Adipocyte (in vitro differentiated cells): ENCODE measurements at places on chromosomes 2 and 18.

DNA sequence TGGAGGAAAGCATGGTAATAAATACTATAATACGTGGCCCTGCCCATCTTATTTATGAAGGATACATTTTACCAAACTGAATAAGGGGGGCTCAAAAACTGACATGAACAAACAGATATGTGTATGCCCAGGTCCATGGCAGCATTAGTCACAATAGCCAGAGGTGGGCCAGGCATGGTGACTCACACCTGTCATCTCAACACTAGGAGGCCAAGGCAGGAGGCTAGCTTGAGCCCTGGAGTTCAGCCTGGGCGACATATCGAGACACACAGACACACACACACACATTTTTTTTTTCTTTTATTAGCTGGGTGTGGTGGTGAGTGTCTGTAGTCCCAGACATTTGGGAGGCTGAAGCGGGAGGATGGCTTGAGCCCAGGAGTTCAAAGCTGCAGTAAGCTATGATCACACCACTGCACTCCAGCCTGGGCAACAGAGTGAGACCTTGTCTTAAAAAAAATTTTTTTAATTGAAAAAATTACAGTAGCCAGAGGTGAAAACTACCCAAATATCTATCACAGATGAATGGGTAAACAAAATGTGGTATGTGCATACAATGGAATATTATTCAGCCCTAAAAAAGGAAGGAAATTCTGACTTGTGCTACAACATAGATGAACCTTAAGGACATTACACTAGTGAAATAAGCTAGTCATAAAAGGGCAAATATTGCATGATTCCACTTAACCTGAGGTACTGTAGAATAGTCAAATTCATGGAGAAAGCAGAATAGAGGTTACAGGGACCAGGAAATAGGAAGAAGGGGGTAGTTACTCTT, 8.0 kb downstream of the ATP8B1 start:
- DNase-seq, result no peak

GRCh38 chr2:231613663-231614558, 21.2 kb downstream of the TEX44 start:
- DNase-seq, result peak; percentile 88

DNA sequence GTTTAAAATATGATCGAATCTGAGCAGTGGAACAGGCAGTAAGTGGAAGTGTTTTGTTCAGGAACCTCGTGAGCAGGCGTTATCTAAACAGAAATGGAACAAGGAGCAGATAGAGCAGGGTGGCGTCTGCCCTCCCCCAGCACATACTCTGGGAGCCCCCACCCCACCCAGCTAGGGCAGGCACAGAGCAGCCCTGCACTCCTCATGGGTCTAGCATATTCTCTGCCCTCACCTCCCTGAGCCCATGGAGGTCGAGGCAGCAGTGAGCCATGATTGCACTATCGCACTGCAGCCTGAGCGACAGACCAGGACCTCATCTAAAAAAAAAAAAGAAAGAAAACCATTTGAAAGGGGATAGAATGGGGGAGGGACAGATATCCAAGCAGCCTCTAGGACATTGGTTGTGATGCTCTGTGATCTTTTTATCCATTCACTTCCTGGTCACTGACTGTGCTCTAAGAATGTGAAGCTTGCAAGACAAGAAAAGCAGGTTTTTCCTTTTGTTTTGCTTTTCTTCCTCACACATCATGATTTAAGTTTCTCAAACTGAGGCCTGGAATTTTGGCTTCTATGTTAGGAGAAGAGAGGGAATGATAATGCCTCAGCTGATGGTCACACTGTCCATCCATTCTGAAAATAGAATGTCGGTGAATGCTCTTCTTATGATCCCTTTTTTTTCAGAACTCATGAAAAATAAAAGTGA, 3.1 kb downstream of the MLPH start:
- no peak for DNase-seq

- DNase-seq, result no peak
Measured at GRCh38 chr2:235938611-235939010, 229.6 kb downstream of the GBX2 start.

GRCh38 chr2:122980671-122981070, 1044.4 kb upstream of the CNTNAP5 start:
- no peak for DNase-seq

DNA sequence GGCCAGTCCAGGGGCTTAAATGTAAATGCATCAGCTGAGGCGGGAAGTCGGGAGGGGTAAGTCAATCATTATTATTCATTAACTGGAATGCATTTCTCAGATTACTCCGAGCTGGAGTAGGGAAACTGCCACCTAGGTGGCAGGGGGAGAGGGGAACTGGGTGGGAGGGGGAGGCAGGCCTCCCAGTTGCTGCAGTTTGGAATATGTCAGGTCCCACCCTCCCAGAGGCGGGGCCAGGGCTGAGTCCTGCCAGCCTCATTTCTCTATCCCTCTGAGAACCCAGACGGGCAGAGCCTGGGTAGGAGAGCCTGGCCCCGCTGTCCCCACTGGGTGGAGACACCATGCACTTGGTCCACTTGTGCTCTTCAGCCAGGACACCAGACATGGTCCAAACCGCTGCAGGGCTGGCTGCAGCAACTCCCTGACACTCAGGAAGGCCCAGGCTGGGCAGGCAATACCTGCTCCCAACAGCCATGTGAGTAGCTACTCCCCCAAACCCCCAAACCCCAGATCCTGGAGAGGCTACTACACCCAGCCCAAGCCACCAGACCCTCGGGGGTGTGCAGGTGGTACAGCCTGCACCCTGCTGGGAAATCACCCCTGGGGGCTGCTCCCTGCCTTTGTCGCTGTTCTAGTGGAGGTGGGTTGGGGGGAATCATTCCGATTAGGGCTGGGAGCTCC, at the start of gene GPBAR1:
GPBAR1 (plus strand) TSS at position 274 of the 681 bp plus-strand sequence. CDS start 1,710 bp downstream, outside the sequence.
- DNase-seq, result no peak

DNA sequence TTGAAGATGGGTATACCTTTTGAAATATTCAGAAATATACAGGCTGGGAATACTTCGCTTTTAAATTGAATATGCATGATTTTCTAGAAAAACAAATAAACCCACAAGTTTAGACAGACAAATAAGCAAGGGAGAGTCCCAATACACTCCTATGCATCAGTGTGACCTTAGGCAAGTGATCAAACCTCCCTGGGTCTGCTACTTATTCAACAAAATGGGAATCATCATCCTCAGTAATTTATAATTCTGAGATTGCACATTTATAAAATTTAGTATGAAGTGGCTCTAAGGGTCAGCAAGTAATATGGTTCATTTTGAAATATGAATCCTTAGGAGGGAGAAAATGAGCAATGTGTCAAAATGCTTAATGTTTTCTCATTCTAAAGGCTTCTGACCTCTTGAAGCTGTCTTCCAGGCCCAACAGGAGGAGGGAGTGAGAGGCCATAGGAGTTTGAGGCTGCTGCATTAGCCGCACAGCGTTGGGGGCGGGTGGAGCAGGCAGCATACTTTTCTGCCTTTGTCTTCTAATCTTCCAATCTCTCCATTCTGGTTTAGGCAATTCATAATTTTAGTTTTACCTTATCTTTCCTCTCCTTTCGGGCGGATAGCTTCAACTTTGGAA, 155.1 kb downstream of the TRIB2 start:
- no peak for DNase-seq

GRCh38 chr2:234189230-234189629, 138.7 kb downstream of the SPP2 start:
- DNase-seq, result no peak

DNA sequence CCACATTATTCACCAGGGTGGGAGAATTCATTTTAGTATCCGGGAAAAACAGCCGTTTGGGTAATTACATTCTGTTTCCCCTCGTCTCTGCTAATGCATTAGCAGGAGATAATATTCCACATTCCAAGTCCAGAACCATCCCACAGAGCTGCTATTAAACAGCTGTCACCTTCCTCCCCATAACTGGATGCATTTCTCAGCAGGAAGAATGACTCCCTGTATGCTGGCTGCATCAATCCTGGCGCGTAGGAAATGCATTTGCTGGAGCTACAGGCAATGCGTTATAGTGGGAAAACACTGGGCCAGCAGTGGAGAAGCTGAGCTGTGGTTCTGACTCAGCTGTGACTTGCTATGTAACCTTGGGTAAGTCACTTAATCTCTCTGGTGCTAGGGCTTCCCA, 246.0 kb downstream of the CLIP4 start:
- no peak for DNase-seq

- DNase-seq, result no peak
Measured at GRCh38 chr2:158760887-158761286, 34.2 kb upstream of the DAPL1 start.

DNA sequence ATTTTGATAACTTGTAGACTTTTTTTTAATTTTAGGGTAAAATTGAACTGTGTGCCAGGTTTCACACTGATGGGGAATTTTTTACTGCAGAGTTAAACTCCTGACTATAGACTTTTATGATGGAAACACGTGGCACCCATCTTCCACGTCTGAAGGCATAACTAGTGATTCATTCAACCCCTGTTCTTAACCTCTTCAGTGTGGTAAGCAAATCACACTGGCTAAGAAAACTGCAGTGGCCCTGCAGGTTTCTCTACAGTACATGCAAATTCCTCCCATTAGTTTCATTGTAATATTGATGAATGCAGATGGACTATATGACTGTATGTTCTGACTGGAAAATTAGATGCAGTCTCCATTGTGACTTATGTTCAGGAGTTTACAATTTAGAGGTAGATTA, 47.2 kb downstream of the SMAD4 start:
- peak; percentile 23 for DNase-seq

DNA sequence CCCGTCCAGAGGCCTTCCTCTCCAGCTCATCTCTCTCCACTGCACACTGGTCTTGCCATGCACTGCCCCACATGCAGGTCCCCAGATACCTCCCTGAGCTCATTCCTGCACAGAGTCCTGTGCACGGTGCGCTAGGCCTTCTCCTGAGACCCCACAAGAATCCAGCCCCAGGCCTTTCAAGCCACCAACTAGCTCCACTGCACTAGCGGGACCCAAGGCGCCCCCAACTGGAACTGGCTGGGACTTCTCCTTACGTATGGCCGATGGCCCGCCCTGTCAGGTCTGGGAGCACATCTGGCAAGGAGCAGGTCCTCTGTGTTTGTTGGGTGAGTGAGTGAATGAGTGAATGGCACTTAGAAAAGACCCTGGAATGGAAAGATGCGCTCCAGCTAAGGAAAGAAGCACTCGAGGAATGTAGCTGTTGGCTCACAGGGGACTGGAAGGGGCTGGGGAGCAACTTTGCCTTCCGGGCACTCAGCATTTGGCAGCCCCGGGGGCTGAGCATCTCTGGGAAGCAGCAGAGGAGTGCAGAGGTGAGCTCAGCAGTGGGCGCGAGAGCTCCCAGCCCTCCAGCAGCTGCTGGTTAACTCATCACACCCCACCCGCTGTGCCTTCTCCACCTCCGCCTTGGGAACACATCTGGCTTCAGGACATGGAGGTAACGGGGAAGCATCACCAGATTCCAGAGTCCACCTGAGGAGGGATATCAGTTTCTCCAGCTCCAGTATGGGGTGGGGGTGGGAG, 223.1 kb downstream of the GLI2 start:
- peak; percentile 16 for DNase-seq

- DNase-seq, result no peak
Measured at GRCh38 chr18:45660746-45661145, 45.5 kb downstream of the SLC14A2 start.

DNA sequence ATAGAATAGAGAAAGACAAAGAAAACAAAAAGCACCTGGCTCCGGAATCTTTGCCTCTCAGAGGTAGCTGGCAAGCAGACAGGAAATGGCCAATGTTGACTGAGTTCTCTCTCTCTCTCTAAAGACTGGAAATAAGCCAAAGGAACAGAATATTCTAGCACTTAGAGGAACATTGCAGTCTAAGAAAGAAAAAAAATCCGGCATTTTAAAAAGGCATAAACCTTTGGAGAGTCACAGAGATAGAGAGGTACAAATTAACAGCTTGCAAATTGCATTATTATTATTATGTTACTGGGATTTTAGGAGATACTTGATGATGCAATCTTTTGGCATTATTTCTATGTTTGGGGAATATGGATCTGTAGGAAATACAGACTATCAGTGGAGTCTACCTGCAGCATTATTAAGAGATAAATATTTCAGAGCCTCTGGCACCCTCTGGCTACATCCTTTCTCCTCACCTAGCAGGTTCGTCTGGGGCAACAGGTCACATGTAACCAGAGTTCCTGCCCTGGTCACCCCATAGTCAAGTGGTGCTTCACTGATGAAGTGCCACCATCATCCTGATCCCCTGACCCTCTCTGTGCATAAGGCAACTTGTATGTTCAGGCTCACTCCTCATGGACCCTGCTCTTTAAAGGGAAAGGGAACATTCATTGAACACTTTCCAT, 318.9 kb upstream of the ACVR2A start:
- no peak for DNase-seq

GRCh38 chr18:63016270-63016669, 300.9 kb downstream of the PHLPP1 start:
- DNase-seq, result peak; percentile 90

- no peak for DNase-seq
Measured at GRCh38 chr2:186976329-186976728, 127.4 kb upstream of the ZSWIM2 start.

- no peak for DNase-seq
Measured at GRCh38 chr2:3683748-3684454, 19.5 kb upstream of the DCDC2C start.

DNA sequence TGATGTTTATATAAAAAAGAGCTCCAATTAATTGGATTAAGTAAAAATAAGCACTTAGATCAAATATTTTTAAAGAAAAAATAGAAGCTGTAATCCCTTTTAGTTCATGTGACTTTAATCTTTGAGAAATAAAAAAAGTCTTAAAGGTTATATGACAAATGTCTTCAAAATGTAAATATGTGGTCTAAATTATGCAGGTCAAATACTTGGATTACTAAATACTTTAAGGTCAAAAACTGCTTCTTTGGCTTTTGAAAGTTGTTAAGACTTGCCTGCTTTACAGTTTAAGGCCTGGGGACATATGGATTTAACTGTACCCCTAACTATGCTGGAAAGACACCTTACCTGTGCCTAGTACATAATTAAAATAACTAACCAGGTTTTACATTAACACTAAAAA, 15.5 kb upstream of the PDK1 start:
- peak; percentile 41 for DNase-seq

- no peak for DNase-seq
Measured at GRCh38 chr18:9615280-9615797, 980 bp upstream of the PPP4R1 start.

DNA sequence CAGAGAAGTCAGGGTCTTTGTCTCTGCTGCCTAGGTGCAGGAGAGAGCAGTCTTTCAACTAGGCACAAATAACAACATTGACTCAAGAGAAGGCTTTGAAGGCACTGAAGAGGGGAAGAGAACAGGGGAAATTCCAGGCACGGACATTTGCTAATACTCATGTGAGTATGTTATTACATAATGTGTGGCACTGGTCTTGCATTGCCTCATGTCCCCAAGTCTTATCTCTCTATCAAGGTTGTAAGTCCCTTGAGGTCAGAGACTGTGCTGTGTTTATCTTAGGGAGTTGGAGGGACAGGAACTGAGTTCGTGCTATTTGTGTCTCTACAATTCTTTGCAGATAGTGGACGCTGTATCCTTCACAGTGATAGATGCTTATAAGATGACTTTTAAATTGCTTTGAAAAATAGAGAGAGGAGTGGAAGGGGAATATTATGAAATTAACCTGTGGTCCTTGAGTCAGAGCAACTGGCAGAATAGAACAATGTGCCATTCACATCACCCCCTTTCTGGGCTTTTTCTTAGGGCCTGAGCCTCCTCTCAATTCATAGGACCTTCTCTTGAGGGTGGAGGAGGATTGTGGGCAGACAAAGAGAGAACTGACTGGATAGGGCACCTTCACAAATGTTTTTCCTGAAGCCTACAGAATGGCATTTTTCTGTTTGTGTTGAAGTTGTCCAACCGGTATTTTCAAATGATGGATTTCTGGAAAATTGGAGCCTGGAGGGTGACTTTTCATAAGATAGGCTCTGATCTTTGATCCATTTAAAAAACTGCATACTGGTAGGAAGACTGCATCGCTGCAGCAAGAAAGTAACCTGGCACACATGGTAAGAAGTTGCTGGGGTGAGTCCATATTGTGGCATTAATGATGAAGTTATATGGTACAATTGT, 96.6 kb upstream of the CXCR4 start:
- no peak for DNase-seq
